ENCODE measurements at places on chromosomes 5 and 9.

GRCh38 chr9:20579524-20580314 is 42.6 kb downstream of the MLLT3 start:
- no peak for DNase-seq

DNA sequence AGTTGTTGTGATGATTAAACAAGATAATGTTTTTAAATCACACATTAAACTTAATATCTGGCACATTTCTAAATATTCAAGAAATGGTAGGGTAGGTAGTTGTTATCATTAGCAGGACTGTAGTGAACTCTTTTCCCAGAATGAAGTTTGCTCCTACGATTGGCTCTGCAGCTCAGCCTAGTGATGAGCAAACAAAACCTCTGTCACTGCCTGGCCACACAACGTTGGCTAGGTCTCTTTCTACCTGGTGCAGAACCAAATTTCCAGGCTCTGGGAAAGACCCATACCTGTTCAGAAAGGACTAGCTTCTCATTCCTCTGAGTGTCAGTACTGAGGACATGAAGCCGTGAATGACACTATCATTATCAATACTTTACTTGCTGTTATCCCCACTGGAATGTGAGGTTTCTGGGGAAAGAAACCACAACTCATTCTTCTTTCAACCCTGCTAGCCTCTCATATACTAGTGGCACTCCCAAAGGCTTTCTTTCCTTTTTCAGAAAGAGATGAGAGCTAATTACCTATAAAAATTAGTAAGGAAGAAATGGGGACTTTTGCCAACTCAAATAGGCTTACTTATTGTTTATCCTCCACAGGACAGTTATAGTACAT is 219.3 kb upstream of the TRIM32 start:
- DNase-seq = no peak

GRCh38 chr9:71909887-71910649 is 925 bp downstream of the ABHD17B start:
- peak; percentile 85 for DNase-seq

- no peak for DNase-seq
These were observed 59.3 kb downstream of the OSTF1 start for GRCh38 chr9:75147638-75148037.

GRCh38 chr5:88391116-88391515 is 122.5 kb upstream of the TMEM161B start:
- DNase-seq = no peak

- peak; percentile 13 for DNase-seq
These were observed 119.9 kb upstream of the BOD1 start for GRCh38 chr5:173736374-173736773.

DNA sequence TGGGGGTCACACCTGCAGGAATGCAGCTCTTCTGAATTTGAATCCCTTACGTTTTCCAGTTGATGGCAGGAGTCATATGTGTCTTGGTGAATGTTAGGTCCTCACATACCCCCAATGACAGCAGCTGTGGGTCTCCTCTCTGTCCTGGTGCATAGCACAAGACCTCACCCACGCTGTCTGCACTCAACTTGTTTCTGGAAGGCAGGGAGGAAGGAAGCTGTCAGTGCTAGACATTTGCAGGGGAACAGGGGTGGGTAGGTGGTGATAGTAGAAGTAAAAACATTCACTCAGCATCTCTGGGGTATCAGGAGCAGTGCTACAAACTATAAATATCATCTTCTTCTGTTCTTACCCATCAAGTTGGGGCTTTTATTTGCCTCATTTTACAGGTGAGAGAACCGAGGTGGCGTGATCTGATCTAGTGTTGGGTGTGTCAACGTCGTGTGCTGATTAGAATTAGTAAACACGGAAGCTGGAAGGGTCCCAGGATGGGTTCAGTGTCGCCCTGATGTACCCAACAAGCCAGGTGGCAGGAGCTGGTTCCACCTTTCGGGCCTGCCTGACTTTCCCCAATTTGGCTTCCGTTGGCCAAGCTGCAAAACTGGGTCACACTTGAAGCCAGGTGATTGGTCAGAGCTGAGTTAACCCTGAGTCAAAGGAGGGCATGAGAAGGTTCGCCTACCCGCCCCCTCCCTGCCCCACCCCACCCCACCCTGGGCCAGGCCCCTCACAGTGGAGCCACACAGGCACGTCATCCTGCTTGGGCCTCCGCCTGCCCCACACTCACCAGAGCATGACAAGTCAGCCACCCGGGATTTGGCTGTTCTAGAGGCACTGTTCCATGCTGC is 15.8 kb downstream of the ERGIC1 start:
- DNase-seq = no peak

DNA sequence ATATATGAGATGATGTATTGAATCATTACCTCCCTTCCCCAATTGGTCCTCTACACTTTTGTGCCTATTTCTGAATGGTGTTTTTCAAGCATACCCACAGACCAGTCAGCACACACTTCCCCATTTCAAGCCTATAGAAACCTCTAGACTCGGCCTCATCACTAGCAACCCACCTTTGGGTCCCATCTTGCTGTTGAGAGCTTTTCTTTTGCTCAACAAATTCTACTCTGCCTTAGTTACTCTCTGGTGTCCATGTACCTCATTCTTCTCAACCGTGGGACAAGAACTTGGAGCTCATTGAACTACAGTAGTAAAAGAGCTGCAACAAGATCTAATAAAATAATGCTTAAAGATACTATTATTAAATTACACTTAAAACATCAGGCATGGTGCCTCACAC is 49.0 kb upstream of the KDM4C start:
- DNase-seq = peak; percentile 1
